ENCODE measurements at places on chromosomes 5 and 9. TPM values are rescaled to one million over a fixed set of nuclear protein-coding genes. Genes with fewer than 3 reads are reported as not detected.

Gene ACOT12
- total RNA-seq = not detected

- DNase-seq = no peak
Measured at GRCh38 chr9:104604801-104605200, 626 bp downstream of the OR13C2 start.

Gene ADCY2
- not detected for total RNA-seq

Gene OR1Q1
- total RNA-seq = not detected

DNA sequence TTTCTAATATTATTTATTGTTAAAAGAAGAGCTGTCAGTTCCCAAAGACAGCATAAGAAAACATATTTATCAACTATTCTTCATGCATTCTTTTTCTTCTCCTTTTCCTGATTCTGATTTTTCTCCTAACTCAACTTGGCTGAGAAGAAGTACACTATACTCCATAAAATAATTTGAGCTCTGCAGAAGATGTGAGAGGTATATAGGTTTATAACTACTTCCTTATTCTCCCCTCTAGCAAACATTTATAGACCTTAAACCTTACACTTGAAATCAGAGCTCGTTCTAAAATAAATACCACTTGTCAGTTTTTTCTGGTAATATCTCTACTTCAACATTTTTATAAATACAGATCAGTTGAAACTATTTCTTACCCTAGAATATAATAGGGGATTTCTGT lies 724.8 kb upstream of the GRAMD2B start:
- no peak for DNase-seq

- DNase-seq = no peak
Measured at GRCh38 chr9:87065981-87066380, 118.7 kb upstream of the GAS1 start.

Gene SPATA31A3
- not detected for total RNA-seq

GRCh38 chr5:17150531-17150930 lies 66.9 kb upstream of the BASP1 start:
- no peak for DNase-seq

Gene CCDC171
- 0.94 TPM for total RNA-seq

Gene ANKRD18A
- 2.7 TPM for total RNA-seq

- no peak for DNase-seq
Measured at GRCh38 chr5:81751836-81752643, 1.1 kb upstream of the SSBP2 start.

Gene PCDHB10
- total RNA-seq = under 0.01 TPM

DNA sequence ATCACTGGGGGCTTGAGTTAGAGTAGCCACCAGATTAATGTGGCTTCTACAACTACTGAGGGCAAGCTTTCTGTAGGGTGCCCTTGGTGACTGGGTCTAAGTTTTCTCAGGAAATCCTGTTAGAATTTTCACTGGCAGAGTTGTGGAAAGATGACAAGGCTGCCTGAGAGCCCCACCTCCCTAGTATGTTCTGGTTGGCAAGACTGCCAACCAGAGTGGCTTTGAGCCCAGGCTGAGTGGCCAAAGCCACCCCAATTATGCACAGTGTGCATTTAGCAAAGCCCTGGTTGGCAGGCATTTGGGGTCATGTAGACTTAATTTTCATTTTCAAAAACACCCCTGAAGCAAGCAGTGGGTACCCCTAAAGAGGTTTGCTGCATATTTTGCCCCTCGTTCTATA lies 136.7 kb upstream of the HAPLN1 start:
- DNase-seq = no peak

- no peak for DNase-seq
Measured at GRCh38 chr5:133934822-133935666, 33.4 kb downstream of the C5orf15 start.

Gene LIFR
- total RNA-seq = 17.1 TPM

- DNase-seq = no peak
Measured at GRCh38 chr5:105529851-105530250, 1967.3 kb upstream of the NUDT12 start.

GRCh38 chr9:70054521-70054920 lies 10.9 kb downstream of the MAMDC2 start:
- no peak for DNase-seq

- DNase-seq = no peak
Measured at GRCh38 chr9:97695995-97696802, 941 bp downstream of the XPA start.

Gene TLE1
- total RNA-seq = 124 TPM

DNA sequence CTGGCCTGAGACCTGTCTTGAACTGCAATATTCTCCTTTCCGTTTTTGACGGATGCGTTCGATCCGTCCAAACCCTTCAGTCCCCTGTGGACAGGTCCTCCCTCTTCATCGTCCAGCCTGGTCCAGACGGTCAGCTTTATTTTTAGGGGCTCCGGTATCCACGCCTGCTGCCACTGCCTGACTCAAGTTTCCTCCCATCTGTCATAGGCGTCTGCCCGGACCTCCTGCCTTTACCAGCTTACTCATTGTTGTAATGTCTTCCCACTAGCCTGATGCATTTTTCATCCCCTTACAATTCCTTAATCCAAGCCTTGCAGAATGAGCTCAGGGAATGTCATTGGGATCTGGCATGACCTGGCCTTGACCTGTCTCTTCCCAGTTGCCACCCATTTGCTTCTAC lies 145.8 kb downstream of the TENT4A start:
- no peak for DNase-seq

GRCh38 chr5:35161652-35162273 lies 68.5 kb downstream of the PRLR start:
- no peak for DNase-seq

GRCh38 chr9:123132696-123133095 lies 99.2 kb downstream of the GPR21 start:
- no peak for DNase-seq

Gene PDE6A
- total RNA-seq = not detected

GRCh38 chr5:175378444-175379028 lies 65.4 kb downstream of the DRD1 start:
- DNase-seq = peak; percentile 1

Data from epithelial cell of proximal tubule (primary cell).